Activated naive CD4-positive, alpha-beta T cell treated with anti-CD3 and anti-CD28 coated beads, Interleukin-2, amount 50 U/mL, for 72 hours (primary cell): ENCODE measurements at places on chromosomes 12 and 14. TPM values are rescaled to one million over a fixed set of nuclear protein-coding genes. Genes with fewer than 3 reads are reported as not detected.

IFNG gene
- 53.0 TPM for total RNA-seq

PTPRQ gene
- not detected for total RNA-seq

CCDC184 gene
- 0.64 TPM for total RNA-seq

IFT81 gene
- total RNA-seq, result 1.0 TPM

KRT77 gene
- not detected for total RNA-seq

KRT86 gene
- total RNA-seq, result 0.37 TPM
